ENCODE measurements at places on chromosomes 1 and 21.

GRCh38 chr1:110424699-110425611 is 17.5 kb upstream of the LAMTOR5 start:
- DNase-seq: no peak

DNA sequence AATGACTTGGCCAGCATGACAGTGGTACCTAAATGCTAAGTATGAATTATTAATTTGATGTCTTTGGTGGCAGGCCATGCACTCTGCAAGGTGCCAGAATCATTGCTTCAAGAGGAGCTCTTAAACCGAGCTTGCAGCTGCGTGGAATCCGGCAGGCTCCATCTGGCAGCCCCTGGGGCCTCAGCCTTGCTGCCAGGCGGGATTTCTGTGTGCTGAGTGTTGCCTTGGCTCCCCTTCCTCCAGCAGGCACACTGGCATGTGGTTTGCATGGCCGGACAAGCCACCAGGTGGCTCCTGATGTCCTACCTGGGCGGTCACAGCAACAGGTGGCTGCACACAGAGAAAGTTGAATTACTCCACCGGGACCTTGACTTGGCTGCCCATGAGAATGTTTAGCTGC is 155.4 kb downstream of the URB2 start:
- DNase-seq: peak; percentile 54

DNA sequence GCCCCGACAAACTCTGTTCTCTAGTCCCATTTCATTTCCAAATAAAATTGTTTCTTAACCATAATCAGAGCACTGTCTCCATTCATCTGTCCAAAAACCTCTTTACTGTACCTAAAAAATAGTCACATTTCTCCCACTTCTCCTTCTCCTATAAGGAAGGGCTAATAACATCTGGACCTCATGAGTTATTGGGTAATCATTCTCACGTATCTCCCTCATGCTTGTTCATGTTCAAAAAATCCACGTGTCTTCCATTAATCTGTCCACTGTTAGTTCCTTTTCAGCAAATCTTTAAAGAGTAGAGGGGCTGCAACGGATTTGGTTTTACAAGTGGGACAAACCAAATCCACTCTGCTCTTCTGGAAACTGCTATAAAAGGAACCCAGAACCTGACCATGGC is 1418.8 kb downstream of the MRPL39 start:
- no peak for DNase-seq

DNA sequence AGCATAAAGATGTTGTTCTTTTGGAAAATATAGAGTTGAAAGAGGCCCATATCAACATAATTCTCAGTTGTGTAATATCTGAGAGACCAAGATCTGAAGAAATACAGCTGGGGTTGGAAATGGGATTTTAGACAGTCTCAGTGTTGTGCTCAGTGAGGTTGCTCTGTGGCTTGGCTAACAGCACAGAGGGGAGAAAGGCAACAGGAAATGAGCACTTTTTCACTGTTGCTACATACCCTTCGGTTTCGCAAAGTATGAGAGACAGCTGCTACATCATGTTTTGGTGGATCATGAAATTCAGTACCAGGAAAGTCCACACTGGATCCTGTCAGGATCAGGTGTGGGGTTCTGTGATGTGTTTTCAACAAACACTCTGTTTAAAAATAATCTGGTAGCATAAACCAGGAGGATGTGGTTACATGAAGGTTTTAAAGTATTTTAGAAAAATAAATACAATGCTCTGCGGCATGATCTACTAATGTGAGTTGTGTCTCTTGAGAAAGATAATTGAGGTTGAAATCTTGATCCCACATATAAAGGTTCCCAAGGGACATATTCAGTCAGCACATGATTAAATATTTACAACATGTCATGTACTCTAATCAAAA is 7.0 kb upstream of the GPR88 start:
- no peak for DNase-seq

GRCh38 chr1:241156231-241156965 is 200.6 kb downstream of the RGS7 start:
- peak; percentile 86 for DNase-seq

- no peak for DNase-seq
Observed at GRCh38 chr1:183810121-183810520, 5.2 kb downstream of the RGL1 start.

DNA sequence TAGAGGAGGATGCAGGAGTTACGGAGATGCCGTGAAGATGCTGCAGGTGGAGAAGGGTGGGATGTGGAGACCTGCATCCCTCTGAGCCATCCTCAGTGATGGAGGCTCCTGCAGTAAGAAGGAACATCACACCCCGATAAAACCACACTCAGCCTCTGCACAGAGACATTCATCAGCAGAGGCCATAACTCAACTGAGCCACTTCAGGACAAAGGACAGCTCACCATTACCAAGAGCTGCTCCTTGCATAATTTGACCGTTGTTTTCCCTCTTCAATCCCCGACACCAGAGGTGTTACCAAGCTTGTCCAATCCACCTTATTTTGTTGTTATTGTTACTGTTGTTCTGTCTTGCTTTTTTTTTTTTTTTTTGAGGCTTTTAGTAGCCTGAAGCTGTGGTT is 543.9 kb downstream of the AJAP1 start:
- DNase-seq: no peak

DNA sequence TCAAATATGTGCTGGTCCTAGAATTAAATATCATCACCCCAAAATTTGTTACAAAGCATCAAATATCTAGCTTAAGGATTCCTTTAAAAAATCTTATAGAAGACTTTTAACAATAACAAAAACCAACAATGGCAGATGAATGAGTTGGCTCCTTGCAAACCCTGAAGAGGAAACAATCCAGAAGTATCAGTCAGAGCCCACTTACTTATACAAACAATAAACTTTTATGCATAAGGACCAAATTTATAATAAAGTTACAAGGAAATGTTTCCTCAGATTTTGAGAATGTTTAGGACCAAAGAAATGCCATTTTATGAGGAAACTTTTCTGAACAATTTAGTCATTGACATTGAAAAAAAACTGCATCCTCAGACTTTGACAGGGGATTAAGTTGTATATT is 52.7 kb downstream of the LPAR3 start:
- no peak for DNase-seq

DNA sequence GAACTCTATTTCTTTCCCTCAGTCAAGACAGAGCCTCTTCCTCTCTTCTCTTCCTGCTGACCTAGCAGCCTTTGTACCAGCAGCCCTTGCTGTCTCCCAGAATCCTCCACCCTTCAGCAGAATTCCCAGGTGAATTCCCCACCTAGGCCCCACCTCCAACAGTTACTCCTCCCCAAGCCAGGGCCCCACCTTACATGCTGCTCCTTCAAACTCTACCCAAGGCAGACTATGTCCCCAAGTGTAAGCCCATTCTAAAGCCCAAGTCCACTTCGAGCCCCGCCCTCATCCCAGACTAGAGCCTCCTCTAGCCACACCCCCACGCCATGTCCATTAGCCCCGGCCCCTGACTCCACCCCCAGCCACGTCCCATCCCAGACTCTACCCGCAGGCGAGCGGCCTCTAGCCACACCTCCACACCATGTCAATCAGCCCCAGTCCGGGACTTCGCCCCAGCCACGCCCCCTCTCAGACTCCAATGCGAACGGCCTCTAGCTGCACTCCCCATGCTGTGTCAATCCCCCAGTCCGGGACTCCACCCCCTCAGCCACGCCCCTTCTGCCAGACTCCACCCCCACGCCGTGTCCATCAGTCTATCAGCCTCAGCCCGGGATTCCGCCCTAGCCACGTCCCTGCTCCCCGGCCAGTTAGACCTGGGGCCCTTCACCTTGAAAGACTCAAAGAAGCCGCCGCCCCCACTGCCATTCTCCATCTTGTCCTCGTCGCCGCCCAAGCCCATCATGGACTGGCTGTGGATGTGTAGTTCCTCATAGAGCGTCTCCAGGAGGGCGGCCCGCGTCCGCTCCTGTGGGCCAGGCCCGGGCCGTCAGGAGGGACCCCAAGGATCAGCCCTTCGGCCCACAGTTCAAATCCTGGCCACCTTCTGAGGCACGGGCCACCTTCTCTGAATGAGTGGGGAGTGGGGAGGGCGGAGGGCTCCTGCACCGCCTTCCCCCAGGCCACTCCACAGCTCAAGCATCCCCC is 61.3 kb downstream of the RAP1GAP start:
- peak; percentile 98 for DNase-seq

Measured in HT-29 (cell line).